ENCODE measurements at places on chromosomes 11 and 22.

DNA sequence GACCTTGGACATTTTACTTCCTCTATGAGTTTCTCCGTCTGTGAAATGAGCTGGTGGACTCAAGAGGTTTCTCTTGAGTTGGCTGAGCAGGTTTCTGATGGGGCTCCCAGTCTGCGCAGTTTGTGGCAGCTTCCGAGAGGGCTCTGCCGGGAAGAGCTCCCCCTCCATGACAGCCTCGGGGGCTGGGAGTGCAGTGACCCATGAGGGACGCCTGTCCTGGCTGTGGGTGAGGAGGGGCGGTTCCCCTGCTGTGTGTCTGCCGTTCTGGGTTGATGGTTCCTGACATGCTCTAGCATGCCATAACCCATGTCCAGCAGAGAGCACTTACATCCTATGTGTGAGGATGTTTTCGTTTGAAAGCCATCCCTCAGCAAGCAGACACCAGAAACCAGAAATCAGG lies 14.8 kb downstream of the CSF2RB start:
- DNase-seq: no peak

GRCh38 chr11:112128483-112129121 lies 35.3 kb downstream of the IL18 start:
- no peak for DNase-seq

DNA sequence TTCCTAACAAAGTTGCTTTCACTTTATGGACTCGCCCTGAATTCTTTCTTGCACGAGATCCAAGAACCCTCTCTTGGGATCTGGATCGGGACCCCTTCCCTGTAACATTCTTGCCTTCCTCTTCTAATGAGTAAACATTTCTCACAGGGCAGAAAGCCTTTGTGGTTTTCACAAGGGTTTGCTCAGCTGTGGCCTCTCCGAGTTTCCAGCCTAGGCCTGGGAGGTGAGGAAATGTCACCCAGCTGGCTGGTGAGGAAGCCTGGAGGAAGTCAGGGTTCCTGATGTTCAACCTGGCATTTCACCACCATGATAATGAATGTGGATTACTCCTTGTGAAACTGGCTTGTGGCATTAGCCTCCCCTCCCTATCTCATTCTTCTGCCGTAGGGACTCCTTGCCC lies 224.9 kb downstream of the DSCAML1 start:
- no peak for DNase-seq

DNA sequence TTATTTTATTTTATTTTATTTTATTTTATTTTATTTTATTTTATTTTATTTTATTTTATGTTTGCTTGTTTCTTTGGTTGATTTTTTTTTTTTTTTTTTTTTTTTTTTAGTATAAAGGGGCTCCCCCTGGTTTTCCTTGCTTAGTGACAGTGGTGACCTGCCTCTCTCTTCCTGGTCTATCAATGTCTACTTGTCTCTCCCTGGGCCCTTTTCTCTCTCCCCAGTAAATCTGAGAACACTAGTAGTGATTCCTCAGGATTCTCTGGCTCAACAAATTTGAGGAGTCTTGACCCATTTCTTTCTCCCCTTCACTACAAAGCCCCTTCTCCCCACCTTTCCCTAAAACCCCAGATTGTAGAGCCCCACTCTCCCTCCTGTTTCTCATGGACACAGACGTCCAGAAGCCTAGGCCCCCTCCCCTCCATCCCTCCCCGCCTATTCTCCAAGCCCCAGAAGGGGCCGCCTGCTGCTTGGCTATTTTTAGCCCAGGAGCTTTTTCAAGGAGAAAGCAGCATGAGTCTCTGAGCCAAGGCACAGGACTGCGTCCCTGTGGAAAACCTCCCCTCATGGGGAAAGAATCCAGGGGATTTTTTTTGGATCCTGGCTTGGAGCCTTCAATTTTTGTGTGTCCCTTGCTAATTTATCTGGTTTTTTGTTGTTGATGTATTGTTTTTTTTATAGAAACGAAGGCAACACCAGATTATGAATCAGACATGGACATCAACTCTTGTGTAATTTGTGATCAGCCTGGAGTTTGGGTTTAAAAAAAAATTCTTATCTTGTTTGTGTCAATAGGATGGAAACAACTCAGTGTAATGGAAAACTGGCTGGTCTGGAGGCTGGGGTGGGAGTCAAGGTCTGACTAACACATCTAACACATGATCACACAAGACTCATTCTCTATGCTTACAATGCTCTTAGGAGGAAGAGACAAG lies 17.5 kb upstream of the ACCSL start:
- DNase-seq: no peak

DNA sequence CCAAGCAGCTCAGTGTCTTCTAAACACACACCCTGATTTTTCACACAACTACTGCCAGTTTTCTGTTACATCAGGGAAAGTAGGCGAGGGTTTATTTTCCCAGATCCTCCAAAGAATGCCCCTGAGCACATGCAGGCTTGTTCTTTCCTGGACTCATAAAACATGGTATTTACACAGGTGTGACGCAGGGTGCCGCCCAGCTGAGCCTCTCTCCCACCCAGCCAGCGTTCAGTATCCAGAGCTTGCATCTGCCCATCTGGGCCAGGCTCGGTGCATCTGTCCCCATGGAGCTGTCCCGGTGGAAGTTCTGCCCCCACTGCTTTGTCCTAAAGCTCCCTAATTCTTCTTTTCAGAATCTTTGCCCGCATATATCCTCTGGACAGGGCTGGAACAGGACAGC lies 44.8 kb upstream of the ISX start:
- no peak for DNase-seq

- DNase-seq: no peak
Observed at GRCh38 chr11:43992183-43992582, 49.7 kb downstream of the C11orf96 start.

DNA sequence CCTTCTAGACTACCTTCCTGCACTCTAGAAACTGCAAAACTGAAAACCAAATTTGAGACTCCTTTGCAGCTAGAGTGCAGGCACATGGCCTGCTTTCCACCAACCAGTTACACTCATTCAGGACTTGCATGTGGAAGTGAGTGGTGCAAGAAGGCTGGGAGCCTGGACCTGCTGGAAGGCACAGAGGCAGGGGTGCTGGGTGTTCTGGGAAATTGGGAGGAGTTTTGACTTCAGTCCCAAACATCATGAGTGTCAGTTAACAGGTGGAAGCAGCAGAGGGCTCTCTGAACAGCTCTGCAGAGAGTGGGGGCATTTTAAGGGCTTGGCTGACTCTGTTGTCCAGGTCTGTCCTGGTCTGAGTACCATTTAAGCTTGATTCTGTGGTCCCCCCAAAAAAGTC lies 49.3 kb upstream of the SYT13 start:
- no peak for DNase-seq

- no peak for DNase-seq
Observed at GRCh38 chr11:79168530-79169110, 272.2 kb downstream of the TENM4 start.

DNA sequence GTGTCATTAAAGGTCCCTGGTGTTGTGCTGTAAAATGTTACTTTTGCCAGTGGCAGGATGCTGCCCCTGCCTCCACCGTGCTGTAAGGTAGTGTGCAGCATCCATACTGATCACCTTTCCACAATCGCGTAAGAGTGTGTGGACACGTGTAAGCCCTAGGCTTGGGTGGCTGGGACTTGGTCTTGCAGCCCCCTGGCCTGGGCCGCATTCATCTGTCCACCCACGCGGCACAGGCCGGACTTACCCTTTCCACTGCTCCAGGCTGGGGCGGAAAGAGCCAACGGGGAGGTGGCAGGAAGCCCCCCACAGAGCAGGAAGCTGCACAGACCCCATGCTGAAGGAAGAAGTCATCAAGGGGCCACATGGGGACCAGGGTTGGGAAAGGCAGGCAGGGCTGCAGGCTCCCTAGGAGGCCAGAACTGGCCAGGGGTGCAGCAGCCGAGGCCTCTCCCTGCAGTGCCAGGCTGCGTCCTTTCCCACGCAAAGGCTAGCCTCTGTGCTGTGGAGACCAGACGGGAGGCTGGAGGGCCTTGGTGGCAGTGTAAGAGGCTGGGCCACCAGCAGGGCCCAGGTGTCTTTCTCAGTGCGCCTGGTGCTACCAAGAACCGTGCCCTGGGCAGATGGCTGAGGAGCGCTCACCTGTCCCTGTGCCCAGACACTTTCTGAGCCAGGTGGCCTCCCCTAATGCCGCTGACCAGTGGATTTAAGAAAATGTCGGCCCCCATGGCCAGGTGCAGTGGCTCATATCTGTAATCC lies 11.7 kb upstream of the TMEM191C start:
- no peak for DNase-seq

GRCh38 chr22:30361916-30362650 lies 5.3 kb downstream of the CCDC157 start:
- no peak for DNase-seq

DNA sequence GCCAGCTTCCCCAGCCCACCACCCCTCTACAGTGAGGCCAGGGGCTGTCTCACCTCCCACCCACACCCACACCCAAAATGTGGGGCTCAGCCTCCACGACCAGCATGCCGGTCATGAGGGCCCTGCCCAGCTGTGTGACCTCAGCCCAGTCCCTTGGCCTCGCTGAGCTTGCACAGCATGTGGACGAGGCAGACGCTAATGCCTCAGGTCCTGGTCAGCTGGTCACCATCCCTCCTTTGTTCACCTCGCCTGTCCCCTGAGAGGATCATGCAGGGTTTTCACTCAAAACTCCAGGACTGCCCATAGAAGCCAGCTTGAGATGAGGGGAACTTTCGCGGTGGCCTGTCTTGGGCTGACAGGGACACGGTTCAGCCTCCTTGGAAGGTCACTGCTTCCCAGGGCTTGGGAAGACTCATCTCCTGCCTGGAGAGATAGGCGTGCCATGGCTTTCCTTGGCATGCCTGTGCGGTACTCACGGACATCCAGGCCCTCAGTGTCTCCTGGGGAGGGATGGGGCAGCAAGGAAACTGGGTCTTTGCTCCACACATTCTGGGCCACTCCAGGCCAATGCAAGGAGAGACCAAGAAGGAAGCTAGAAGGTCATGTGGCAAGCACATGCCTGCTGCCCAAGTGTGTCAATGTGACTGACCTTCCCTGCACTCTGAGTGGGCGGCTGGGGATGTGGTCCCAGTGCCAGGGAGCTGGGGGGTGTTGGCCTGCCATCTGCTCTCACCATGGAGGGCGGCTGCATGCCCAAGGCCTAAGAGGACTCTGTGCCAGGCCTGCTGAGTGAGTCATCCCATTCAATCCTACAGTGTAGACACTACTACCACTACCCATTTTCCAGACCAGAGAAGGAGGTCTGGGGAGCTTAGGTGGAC lies 3.2 kb upstream of the RTN4R start:
- no peak for DNase-seq

DNA sequence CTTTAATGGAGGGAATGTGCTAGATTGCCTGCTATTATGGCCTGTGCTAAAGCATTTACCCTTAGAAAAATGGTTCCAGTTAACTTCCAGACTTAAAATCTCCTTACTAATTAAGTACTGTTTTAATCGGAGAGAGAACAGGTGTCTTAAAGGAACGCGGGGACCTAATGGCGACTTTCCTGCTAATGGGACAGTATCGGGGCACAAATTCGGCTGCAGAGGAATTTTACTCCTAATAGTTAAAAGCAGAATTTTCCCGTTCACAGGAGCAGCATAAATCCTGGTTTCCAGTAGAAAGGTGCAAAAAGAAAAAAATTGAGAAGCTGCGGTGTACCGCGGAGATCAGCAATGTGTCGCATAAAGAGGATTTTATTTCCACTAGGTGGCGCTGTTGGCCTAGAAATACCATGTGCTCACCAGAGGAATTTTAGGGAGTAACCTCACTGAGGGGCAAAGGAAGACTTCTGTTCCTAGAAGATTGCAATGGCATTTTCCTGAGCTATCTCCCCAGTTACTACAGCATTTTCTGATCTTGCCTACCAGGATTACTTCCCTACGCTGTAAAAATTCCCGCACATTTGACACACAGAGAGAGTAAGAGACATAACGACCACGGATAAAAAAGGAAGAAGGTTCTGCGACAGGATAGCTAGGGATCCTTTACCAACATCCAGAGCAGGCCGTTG lies 44.5 kb downstream of the ZNF280B start:
- peak; percentile 24 for DNase-seq

DNA sequence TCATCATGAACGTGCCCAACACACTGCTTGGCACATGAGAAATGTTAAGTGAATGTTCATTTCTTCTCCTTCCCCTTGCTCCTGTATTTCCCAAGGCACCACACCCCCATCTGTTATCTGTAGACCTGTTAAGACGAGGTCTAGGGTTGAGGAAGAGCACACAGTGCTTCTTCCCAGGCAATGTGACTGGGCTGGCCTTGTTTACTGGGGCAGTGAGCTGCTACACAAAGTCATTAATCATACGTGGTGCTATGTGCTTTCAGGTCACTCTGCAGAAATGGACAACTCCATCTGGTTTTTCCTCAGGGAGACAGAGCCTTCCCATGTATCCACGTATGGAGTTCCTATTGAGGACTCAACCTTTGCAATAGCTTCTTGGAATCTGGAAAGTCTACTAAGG lies 118.7 kb downstream of the KCNC1 start:
- DNase-seq: no peak

DNA sequence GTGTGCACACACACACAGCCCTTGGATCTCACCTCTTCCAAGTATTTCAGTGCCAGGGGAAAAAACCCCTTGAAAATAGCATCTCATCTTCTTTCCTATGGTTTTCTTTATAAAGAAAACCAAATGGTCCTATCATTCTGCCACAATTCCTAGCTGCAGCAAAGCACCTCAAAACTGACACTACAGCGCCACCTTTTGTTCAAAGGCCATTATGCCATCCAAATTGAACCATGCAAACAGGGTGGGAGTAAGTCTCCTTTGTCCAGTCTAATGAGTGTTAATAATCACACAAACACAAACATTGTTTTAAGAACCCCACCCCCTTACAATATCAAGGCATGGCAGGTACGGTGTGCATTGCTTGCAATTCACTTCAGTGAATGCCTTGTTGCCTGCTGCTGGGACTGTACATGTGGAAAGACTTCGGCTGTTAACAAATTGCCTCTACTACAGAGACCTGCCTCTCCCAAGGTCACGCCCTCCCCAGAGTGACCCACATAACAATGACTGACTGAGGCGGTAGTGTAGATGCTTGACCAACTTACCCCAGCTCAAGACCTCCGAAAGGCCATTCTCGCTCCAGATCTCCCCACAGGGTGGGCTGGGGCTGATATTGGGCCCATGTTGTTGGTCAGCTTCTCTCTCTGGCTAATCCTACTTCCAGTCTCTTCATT lies 31.7 kb downstream of the FAM181B start:
- no peak for DNase-seq

DNA sequence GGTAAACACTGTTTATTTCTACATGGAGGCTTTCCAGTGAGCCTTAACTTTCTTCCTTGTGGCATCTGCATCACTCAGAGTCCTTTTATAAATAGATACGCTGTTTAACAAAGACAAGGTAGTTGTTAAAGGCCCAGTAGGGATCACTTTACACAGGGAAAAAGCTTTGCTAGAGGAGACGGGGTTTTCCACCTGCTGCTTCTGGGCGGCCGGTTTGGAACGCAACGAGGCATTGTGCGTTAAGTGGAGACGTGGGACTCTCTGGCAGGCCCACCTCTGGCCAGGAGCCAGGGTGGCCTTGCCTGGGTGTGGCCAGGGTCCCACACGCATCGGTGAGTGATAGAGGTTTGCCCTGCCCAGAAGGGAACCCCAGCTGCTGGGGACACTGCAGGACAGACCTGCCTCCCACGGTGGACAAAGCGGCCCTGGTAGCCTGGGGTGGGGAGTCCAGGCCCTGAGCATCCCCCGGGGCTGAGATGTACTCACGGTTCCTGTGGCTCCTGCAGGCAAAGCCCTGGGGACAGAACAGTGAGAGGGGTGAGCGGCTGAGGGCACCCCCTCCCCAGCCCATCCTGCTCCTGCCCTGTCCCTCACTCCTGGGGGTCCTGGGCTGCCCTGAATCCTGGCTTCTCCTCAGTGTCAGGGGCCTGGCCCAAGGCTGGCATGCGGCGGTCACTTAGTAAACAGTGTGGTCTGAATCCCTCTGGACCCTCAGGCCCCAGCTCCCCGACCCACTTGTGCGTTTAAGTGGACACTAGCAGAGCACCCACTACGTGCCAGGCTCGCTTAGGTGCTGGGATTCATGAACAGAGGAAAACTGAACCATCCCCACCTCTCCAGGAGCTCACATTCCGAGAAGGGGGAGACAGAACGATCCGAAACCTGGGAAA lies 4.2 kb downstream of the IL17REL start:
- no peak for DNase-seq

Data from stimulated activated CD4-positive, alpha-beta T cell treated with anti-CD3 and anti-CD28 coated beads, Interleukin-4, amount 100 ng/mL, for 4 hours (primary cell).